GM12891 (cell line): ENCODE measurements at places on chromosomes 3 and 15.
A peak's percentile ranks its signal among the peaks of the same experiment; 100 is the strongest.

- DNase-seq = no peak
Observed at GRCh38 chr3:21269882-21270281, 481.1 kb downstream of the ZNF385D start.

- no peak for DNase-seq
Observed at GRCh38 chr3:194095464-194095863, 40.5 kb upstream of the HES1 start.

- DNase-seq = no peak
Observed at GRCh38 chr3:16893618-16894200, 9.0 kb downstream of the PLCL2 start.

DNA sequence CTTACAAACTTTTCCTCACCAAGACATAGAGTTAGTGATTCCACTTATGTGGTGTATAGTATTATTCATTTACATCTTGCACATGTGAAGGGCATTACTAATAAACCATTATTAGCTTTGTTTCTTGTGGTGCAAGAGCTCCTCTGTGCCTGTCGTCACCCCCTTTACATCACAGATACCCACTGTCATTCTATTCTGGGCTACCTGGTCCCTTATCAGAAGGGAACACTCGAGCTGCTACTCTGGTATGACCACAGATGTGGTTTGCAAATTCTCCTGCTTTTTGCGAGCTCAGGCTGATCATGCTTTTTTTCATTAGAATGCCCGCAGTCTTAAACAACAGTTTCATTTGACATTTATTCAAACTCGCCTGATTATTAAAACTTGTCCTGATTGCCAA lies 13.9 kb upstream of the SENP2 start:
- no peak for DNase-seq

- no peak for DNase-seq
Observed at GRCh38 chr3:165389064-165389463, 192.9 kb upstream of the SLITRK3 start.

DNA sequence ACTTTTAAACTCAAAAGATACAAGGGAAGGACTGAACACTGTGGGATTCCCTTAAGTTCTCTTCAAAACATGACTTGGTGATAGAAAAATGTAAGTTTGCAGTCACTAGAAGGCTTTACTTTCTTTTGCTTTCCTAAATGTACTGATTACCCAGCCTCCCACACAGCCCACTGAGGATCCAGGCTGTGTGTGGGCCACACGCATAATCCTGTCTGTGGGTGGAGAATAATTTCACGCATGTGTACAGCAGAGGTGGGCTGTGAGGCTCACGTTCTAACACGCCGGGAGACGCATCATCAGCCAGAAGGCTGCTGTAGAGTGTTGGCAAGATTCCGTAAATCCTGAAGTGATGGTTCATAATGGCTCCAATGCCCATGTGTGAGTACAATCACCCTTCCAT lies 165.5 kb downstream of the CLSTN2 start:
- no peak for DNase-seq

GRCh38 chr15:52162876-52163275 lies 28.3 kb downstream of the GNB5 start:
- no peak for DNase-seq

- DNase-seq = no peak
Observed at GRCh38 chr3:150945226-150946032, 27.1 kb downstream of the CLRN1 start.

DNA sequence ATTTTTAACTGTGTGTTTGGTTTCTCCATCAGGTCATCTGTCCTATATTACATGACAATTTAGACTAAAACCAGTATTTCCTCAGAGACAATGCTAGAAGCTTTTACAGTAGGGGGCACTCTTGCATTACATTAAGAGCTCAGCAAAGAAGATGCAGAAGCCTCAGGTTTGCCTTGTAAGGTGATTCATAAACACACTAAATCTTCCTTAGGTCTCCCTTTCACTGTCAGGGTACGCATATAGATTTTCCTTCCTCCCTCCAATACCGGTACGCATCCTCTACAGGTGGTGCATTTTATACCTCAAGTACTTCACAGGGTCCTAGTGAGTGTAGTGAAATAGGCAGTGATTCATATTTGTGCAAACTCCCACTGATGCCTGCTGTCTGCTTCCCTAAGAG lies 46.5 kb downstream of the CD86 start:
- no peak for DNase-seq

DNA sequence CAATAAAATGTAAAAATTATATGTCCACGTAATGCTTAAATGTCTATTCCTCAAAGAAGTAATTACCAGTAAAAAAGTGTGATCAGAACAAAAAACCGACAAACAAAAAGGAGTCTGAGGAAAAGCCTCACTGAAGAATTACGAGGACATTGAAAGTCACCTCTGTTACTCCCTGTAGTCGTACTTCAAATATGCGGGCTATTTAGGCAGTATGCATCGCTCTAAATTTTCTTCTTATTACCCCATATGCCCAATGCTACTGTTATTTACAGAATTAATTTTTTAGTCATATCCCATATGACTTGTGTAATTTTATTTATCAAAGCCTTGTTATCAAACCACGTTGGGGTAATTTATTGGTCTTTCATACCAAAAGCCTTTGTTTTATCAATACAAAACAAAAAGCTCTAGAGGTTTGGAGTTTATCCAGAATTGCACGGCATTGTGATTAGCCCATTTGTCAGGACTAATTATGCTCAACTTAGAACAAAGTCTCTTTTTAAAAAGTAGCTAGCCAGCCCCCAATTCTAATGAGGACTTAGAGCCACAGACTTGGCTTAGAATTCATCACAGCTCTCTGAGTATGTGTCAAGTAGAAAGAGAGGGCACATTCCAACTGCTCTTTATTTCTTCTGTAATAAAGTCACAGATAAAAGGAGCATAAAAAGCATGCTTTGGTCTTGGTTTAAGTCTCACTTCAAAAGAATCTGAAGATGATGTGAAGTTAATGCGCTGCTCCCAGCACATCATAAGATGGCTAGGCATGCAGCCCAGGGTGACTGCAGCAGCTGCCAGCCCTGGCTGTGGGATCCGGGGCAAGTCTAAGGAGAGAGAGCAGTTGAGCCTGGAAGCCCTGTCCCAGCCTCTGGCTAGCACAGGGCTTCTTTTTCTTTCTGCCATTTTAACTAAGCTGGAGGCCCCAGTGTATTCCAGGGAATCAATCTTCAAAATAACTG lies 521.0 kb downstream of the GABRG3 start:
- DNase-seq = no peak

GRCh38 chr3:149020196-149020838 lies 29.0 kb downstream of the GYG1 start:
- no peak for DNase-seq

- DNase-seq = no peak
Observed at GRCh38 chr3:88013592-88013991, 45.2 kb downstream of the CGGBP1 start.

GRCh38 chr3:52162250-52162872 lies 8.1 kb upstream of the POC1A start:
- no peak for DNase-seq

- DNase-seq = no peak
Observed at GRCh38 chr3:38950581-38950980, 101.2 kb downstream of the SCN11A start.

DNA sequence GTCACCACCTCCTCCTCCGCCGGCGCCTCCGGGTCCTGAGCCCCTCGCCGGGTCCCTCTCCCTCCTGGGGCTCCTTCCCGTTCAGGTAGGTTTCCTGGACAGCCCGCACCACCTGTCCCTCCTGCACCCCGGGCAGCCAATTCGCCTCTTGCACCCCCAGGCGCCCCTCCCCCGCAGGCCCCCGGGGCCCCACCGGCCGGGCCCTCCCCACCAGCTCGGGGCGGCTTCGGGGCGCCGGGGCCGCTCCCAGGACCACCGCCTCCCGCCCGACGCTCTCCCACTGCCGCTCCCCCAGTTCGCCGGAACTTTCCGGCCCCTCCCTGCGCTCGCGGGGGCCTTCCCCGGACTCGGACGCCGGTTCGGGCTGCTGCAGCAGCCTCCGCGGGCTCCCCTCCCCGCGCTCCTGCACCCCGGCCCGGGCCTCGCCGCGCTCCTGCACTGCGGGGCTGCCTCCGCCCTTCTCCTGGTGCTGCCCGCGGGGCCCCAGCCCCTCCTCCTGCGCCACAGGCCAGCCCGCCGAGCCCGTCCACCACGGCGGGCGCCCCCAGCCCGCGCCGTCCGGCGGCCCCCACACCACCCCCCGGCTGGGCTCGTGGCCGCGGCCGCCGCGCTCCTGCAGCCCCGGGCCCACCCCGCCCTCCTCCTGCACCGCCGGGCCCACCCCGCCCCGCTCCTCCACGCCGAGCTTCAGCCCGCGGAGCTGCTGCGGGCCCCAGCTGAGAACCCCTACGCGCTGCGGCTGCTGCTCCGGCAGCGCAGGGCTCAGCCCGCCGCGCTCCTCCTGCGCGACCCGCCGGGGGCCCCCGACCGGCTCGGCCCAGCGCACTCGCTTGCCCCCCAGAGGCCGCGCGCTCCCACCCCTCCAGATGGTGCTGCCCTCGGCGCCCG lies 587 bp upstream of the TNK2 start:
- DNase-seq = no peak

GRCh38 chr3:122200661-122201060 lies 17.2 kb downstream of the CASR start:
- no peak for DNase-seq

GRCh38 chr3:184986366-184986889 lies 166.4 kb downstream of the C3orf70 start:
- no peak for DNase-seq

- DNase-seq = peak; percentile 30
Observed at GRCh38 chr3:53493963-53494791, at the start of gene CACNA1D. Gene CACNA1D (plus strand): TSS chr3:53494611. CDS start chr3:53495167, 556 bp downstream.

DNA sequence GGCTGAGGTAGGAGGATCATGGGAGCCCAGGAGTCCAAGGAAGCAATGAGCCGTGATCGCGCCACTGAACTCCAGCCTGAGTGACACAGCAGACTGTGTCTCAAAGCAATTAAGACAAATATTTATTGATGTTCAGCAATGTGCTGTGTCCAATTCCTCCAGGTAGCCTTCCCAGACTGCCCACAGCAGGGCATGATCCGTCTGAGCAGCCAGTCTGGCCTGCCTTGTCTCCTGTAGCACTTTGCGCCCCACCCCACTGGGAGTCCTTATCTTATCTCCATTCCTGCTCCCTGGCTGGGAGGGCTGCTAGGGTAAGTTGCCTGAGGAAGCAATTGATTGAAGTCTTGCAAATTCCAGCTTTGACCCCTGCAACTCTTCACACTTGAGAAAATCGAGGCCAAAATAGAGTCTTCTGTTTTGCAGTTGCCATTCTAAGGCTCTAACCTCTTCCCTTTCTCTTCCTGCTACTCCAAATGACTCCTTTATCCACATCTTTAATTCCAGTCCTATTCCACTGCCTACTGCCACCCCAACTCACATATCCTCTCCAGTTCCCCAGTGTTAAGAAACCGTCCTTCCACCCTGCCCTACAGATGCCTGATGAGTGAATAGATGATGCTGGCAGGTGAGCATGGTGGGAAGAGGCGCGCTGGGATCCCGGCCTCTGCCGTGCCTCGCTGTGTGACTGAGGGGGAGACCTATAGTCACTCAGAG lies 26.9 kb upstream of the LCTL start:
- DNase-seq = no peak

DNA sequence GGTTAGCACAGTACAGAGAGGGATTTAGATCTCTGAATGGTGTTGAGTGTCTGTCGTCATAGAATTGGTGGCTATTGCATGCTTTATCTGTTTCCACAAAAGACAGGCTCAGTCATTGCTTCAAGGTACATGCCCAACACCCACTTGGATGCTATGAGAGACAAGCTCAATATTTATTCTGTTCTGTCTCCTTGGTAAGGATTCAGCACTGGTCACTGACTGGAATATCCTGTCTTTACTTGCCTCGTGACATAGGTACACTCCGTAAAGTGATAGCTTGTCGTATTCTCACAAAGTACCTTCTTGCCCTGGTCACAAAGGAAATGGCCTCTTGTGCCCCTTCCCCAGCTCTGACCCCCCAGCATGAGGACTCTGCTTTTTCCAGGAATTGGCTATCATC lies 72.8 kb upstream of the CTNNB1 start:
- no peak for DNase-seq

DNA sequence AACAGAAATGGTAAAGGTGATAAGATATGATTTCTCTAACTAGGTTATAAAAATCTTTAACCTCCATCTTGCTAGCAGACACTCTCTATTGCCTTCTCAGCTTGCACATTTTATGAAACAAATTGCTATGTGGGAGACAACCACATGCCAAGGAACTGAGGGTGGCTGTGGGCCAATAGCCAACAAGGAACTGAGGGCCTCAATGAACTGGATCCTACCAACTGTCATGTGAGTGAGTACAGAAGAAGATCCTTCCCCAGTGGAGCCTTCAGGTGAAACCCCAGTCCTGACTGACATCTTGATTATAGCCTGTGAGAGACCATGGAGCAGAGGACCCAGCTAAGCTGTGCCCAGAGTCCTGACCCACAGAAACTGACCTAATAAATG lies 129.2 kb upstream of the LRIG1 start:
- no peak for DNase-seq

- no peak for DNase-seq
Observed at GRCh38 chr3:164352991-164353390, 725.3 kb downstream of the SI start.

GRCh38 chr3:112247350-112247749 lies 46.7 kb downstream of the SLC9C1 start:
- no peak for DNase-seq

DNA sequence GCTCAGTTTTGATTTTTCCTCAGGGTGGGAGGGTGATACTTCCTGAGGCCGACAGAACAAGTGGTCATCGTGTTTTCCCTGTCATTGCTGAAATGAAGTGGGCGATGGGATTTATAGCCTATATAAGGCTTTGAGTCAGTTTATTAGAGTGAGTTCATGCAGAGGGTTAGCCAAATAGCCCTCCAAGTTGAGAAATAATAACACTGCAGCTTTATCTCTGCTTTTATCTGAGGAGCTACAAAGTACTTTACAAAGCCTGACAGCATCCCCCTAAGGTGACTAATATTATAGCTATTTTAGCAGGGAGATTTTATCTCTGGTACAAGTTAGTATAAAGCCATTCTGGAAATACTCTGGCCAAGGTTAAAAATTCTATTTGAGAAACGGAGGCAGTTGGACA lies 389.6 kb downstream of the MFSD1 start:
- no peak for DNase-seq
